ENCODE measurements at places on chromosomes 4 and X.

DNA sequence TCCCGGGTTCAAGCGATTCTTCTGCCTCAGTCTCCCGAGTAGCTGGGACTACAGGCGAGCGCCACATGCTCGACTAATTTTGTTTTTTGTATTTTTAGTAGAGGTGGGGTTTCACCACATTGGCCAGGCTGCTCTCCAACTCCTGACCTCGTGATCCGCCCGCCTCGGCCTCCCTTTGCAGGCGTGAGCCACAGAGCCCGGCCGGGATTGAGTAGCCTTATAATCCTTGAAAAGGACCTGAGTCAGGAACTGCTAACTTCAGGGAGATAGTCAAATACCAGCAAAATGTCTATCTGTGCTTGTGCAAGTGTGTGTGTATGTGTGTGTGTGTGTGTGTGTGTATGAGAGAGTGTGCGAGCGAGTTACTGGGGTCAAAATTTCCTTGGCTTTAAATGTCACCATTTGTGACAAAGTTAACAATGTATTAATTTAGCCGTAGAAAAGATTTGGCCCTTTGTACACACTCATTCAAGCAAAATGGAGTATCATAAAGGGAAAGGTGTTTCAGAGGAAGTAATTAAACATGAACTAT, 1.8 kb upstream of the KDM6A start:
- peak; percentile 20 for DNase-seq

GRCh38 chr4:139666735-139667281, 1.2 kb downstream of the MGST2 start:
- peak; percentile 77 for DNase-seq

- no peak for DNase-seq
Measured at GRCh38 chrX:110046001-110046400, 43.1 kb downstream of the TMEM164 start.

DNA sequence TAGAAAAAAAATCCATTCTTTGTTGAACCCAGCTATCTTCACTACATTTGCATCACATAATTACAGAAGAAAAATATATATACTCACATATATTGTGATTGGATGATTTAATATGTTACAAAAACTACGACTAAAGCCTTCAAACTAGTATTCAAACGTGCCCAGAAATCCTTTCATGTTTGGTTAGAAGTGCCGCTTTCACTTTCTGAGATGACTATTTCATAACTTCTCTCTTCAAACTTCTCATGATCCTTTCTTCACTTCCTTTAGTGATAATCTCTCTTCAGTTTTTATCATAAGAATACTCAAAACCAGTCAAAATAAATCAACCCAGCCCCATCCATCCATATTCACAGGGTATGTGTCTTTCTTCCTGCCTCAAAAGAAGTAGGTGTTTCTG, 50.8 kb upstream of the NAF1 start:
- DNase-seq: no peak

- peak; percentile 89 for DNase-seq
Measured at GRCh38 chr4:2441393-2442174, 22.8 kb downstream of the CFAP99 start.

DNA sequence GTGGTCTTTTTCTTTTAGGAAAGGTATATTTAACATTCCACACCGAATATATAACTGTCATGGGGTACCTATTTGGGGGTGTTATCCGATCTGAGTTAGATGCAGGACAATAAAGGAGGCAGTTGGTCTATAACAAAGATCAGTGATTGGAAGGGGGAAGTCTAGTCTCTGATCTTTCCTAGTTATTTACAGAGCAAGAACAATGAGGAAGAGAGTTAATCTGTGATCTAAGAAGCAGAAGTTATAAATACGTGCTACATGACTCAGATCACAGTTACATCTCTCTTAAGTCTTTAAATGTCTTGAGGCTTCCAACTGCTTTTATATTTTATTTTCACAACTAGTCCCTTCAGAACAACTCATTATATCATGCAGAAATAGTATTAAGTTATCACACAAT, 33.2 kb upstream of the ARMCX4 start:
- DNase-seq: peak; percentile 11

- DNase-seq: peak; percentile 63
Measured at GRCh38 chr4:151865312-151865711, 104.5 kb upstream of the GATB start.

- peak; percentile 9 for DNase-seq
Measured at GRCh38 chr4:8050555-8051206, 107.9 kb downstream of the ABLIM2 start.
